ENCODE measurements at places on chromosomes 2 and 18.

GRCh38 chr18:48274301-48274700, 134.9 kb downstream of the ZBTB7C start:
- no peak for DNase-seq

- no peak for DNase-seq
These were observed 11.8 kb upstream of the PROC start for GRCh38 chr2:127406454-127406853.

- DNase-seq: no peak
These were observed 49.7 kb downstream of the STAT1 start for GRCh38 chr2:190964170-190964795.

DNA sequence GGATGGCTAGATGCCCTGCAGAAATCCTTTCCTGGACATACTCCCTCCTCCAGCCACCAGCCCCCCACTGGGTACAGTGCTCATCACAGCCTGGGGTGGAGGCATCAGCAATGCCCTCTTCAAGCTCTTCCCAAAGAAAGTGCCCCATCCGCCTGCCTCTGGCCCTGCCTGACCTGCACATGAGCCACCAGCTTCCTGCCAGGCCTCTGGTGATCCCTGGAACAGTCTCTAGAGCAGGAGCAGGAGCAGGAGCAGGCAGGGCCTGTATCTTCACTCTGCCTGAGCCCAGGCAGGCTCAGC, 54.1 kb upstream of the CAB39 start:
- DNase-seq: no peak

GRCh38 chr18:4357579-4357978, 97.5 kb downstream of the DLGAP1 start:
- DNase-seq: no peak

GRCh38 chr2:152425765-152426727, 91.1 kb downstream of the FMNL2 start:
- no peak for DNase-seq

DNA sequence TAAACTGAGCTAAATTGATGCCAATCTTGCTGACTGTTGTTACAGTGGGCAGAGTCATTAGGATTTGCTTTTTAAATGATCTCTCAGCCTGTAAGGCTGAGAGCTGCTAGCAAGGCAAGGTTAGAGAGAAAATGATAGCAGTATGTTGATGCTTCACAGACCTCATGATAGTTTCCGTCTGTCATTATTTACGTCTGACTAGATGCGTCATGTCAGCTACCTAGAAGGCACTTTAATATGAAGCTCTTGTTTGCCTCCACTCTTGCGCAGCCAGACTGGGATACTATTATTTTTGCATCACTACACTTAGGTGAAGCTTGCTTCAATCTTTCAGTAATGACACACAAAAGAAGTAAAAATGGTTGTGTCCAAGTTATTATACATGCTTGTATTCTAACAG, 313.8 kb downstream of the LNPK start:
- DNase-seq: no peak

- no peak for DNase-seq
These were observed 497.2 kb upstream of the SYT4 start for GRCh38 chr18:43774497-43774896.

DNA sequence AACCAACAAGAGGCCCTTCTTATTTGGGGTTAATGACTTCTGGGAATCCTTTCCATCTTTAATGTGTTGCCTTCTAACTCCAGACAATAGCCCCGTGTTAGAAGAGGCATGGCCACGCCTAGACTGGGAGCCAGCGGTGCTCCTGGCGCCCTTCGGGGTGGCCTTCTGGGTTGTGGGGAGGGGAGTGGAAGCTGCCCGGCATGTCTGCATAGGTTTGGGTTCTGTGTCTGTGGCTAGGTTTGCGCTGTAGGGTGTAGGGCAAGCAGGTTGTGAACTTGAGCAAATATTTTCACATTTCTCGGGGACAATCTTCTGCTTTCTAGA, 40.4 kb downstream of the CELF4 start:
- DNase-seq: no peak

DNA sequence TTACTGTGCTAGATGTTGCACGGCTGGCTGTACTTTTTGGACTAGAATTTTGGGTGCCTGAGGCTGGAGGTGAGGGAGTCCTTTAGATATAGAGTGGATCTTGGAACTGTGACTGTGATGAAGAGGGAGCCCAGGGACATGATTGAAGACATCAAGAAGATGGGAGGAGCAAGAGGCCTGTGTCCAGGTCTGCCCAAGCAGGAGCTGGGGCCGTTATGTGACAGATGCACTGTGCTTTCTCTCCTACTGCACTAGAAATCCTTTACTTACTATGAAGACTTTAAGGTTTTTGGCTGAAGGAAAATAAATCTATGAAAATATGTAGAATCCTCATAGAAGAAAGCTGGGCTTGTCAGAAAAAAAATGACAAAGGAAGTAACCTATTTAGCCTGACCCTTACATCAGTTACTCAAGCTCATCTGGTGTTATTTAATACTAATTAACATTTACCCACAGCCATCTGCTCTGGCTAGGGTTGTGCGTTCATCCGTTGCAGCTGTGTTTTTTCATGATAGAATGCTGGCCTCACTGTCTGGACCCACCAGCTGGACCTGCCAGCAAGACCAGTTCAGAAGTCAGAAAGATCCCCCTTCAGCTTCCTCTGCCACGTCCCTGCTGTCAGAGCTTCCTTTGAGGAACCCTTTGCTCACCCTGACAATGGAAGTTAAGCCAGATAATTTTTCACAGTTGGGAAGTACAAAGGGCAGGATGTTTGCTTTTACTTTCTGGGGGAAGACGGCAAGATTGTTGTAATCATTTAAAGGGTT, 16.7 kb downstream of the TSN start:
- no peak for DNase-seq

DNA sequence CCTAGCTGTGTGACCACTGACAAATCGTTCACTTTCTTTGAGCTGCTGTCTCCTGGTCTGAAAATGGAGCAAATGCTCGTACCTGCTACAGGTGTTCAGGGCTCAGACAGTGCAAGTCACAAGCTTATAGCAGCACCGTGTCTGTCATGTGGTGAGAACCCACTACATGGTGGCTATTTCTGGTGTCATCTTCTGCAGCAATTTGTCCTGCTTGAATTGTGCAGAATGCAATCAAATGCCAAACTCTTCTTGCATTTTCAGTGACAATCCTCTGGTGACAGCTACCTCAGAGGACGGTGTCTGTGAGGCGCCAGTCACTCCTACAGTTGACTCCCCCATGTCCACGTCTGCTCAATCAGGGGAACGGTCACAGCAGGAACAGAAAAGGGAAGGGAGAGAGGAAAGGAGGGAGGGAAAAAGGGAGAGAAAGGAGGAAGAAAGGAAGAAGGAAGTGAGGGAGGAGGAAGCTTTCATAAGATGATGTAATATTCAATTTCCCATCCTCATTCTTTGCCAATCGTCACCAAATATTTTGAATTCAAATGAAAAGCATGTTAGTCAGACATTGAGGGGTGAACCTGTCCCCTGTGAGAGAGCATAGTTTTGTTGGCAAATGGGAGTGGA, 122.2 kb downstream of the BCL2 start:
- peak; percentile 42 for DNase-seq

DNA sequence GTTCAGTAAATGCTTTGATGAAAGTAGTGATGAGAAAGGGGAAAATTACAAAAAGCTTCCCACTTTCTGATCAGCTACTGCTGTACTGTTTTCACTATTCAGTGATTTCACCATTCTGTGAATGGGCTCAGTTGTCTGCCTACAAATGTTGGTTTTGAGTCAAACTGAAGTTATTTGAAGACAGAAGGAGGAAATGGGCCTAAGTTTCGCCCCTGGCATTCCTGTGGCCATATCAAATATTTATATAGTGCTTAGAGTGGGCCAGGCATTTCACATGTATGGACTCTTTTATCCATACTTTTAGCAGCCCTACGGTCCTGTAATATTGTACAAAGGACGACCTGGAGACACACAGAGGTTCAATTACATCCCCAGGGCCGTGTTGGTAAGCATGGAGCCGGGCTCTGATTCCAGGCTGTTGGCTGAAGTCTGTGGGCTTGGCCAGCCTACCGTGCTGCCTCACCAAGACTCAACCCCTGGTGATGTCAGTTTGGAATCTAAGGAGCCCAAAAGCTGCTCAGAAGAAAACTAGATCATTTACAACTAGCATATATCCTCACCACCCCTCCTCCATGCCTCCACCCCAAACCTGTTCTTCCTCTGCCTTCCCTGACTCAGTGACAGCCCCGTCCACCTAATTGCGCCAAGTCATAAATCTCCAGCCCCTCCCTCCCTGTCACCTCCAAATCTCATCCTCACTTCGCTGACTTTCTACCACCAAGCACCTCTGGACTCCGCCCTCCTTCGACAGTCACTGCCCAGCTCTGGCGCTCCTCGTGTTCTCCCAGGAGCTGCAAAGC, 10.1 kb upstream of the GRHL1 start:
- peak; percentile 23 for DNase-seq

DNA sequence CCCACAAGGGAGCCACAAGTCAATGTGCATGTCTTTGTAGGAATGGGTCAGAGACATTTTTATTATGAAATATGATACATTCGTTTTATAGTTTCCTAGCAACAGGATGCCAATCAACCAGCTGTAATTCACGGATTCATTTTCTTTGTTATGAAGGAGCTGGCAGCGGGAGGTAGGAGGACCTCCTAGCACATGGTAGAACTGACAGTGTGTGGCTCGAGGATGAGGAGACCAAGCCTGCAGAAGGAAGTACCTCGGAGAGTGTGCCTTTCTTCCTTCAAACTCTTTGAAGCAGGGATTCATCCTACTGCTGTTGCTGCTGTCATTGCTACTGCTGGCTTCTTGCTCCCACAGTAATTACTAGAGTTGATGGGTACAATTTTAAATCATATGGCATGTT, 504.8 kb upstream of the KLHL29 start:
- DNase-seq: no peak

All from erythroblast (primary cell).